Hypothalamus (tissue), 51 donors: ENCODE measurements at places on chromosomes 13 and 19.

DNA sequence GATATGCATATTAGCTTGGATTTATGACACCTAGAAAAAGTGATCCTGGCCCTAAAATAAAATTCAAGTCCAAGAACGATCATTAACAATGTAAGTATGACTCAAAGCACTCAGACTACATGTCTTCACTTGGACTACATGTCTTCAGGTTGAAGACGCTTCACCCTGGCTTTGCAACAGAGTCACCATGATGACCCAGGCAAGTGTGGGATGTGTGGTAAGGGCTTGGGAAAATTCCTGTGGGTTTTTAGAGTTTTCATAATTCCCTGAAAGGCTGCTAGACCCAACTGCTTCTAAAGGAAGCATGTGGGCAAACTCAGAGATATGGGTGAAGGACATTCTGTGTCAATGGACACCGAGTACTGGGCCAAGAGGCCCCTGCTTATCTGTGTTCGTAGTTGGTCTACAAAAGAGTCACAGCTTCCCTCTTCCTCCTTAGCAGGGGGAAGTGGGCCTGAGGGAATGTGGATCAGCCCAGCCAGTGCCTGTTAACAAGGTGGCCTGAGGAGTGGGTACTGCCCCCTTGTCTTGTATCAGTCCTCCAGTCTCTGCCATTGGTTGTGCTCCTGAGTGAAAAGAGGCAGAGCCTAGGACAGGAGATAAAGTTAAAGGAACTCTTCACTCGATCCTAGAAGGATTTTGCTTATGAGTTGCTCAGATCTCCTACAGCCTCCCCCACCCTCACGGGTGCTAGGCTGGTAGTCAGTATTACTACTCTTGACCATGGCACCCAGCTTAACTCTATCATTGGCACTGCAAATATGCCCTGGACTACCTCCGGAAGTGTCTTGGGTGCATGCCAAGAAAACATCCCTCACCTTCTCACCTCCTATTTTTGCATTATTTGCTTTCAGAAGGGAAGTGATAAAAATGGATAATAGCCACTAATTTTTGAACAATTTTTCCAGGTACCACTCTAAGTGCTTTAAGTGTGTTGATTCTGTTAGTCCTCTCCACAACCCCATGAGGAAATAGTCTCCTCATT lies 406.3 kb downstream of the COG6 start:
- DNase-seq, result no peak

GRCh38 chr19:15108145-15108844 lies 1.1 kb downstream of the SYDE1 start:
- DNase-seq, result no peak

- no peak for DNase-seq
Observed at GRCh38 chr19:23525276-23525852, 130.1 kb upstream of the ZNF91 start.

GRCh38 chr13:46594374-46595078 lies 41.6 kb downstream of the LRCH1 start:
- DNase-seq, result no peak

DNA sequence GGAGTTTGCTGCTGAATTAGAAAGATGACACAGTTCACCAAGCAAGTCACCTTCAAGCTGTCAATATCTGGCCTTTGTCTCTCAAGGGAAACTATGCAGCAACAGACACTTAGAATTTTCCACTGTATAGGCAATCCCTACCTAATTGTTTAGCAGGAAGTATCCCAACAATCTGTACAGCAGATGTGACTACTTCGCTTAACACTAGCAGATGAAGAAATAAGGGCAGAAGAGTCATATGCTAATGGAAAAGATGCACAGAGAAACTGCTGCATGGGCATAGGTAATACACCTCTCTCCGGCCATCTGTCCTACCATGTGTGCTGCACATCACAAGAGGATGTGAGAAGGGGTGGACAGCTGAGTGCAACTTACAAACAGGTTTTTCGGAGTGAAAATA lies 851.2 kb downstream of the PCDH9 start:
- DNase-seq, result no peak

- no peak for DNase-seq
Observed at GRCh38 chr19:11168568-11168967, 13.0 kb upstream of the SPC24 start.

DNA sequence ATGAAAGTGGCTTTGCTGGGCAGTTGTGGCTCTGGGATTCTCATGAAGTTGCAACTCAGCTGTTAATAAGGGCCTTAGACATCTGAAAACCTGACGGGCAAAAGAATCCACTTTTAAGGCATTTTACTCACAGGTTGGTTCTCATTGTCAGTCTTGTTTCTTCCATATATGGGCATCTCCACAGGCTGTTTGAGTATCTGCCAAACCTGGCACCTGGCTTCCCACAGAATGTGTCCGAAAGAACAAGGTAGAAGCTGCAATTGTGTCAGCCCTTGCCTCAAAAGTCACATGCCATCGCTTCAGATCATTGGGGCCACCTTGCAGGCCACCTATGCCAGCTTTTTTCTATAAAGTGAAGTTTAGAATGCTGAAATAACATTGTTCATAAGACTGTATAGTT lies 102.4 kb downstream of the KCTD12 start:
- no peak for DNase-seq
